Osteocyte (in vitro differentiated cells): ENCODE measurements at places on chromosomes 7 and 10.
A peak's percentile ranks its signal among the peaks of the same experiment; 100 is the strongest.

DNA sequence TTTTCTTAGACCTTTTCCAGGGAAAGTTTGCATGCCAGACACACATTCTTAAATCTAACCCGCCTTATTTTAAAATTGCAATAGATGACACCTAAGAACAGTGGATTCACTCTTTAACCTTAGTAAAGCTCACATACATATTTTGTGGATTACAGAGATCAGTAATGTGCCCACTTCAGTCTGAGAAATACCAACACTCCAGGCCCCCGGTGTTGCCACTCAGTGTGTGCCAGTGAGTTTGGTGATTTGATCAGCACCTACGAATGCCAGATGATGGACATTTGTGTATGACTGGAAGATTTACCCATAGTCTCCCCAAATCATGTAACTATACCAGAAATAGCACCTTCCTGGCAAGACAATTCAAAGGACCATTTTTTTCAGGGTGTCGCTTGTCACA lies 2.6 kb downstream of the LRRN3 start:
- peaks cover 6% of the 10 kb centered on the region for H3K27me3 ChIP-seq
- DNase-seq: no peak
- no peak overlapping the region for H3K4me3 ChIP-seq
- H3K36me3 ChIP-seq: no peaks in the 10 kb centered on the region

DNA sequence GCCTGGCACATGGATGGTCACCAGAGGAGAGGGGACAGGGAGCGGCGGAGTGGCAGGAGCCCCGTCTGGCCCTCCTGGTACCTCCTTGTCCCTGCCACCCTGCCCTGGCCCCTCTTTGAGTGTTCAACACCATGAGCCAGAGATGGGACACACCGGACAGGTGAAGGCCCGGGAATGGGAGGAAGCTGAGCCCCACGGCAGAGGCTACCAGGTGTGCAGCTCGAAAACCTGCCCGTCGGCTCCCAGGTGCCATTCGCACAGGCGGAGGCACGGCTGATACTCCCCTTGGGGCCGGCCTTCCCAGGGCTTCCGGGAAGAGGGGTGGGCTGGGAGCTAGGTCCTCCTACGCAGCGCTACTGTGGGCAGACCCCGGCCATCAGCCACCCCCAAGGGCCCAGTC lies 44.1 kb downstream of the TNRC18 start:
- DNase-seq: no peak
- no peak overlapping the region for H3K4me3 ChIP-seq
- no peaks in the 10 kb centered on the region for H3K27me3 ChIP-seq
- H3K4me1 ChIP-seq: peaks cover 24% of the 10 kb centered on the region
- no peak overlapping the region for H3K27ac ChIP-seq
- H3K36me3 ChIP-seq: peaks cover 9% of the 10 kb centered on the region

- H3K4me1 ChIP-seq: peaks cover 14% of the 10 kb centered on the region
- H3K27me3 ChIP-seq: no peaks in the 10 kb centered on the region
- no peak for DNase-seq
These were observed 44.1 kb downstream of the MTURN start for GRCh38 chr7:30178748-30179436.

DNA sequence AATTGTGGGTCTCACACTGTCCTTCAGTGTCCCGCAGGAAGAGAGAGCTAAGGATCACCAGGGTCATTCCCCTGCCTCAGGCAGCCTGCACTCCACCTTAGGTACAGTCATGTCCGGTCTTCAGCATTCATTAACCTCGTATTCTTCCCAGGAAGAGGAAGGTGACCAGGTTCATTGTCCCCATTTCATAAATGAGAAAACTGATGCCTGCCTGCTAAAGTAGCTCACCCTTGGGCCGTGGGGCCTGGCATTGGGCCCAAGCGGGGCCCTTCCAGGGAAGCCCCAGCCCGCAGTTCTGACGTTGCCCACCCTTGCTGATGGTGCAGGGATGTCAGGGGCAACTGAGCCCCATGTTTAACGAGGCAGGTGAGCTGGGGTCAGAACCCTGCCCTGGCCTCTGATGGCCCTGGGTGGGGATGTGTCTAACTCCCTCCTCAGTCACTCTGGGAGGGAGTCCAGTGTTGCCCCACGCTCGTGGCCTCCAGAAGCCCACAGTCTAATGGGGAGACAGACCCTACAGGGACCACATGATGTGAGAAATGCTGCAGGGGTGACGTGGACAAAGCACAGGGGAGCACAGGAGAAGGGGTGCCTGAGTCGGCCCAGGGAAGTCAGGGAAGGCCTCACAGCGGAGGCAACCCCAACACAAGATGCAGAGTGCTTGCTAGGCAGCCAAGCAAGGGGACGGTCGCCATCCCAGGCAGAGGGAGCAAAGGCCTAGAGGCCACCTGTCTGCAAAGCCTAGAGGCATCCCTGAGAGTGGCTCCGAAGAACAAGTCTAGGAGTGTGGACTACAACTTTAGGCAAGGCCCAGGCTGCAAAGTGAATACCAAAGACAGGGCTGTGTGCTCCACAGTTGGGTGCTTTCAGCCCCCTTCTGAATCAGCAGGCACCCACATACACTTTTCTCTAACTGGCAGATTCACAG lies 25.1 kb downstream of the DDIT4 start:
- no peak for DNase-seq
- no peak overlapping the region for H3K4me3 ChIP-seq
- H3K27ac ChIP-seq: peak overlapping the region; percentile 94
- peaks cover 17% of the 10 kb centered on the region for H3K4me1 ChIP-seq
- H3K27me3 ChIP-seq: no peaks in the 10 kb centered on the region

DNA sequence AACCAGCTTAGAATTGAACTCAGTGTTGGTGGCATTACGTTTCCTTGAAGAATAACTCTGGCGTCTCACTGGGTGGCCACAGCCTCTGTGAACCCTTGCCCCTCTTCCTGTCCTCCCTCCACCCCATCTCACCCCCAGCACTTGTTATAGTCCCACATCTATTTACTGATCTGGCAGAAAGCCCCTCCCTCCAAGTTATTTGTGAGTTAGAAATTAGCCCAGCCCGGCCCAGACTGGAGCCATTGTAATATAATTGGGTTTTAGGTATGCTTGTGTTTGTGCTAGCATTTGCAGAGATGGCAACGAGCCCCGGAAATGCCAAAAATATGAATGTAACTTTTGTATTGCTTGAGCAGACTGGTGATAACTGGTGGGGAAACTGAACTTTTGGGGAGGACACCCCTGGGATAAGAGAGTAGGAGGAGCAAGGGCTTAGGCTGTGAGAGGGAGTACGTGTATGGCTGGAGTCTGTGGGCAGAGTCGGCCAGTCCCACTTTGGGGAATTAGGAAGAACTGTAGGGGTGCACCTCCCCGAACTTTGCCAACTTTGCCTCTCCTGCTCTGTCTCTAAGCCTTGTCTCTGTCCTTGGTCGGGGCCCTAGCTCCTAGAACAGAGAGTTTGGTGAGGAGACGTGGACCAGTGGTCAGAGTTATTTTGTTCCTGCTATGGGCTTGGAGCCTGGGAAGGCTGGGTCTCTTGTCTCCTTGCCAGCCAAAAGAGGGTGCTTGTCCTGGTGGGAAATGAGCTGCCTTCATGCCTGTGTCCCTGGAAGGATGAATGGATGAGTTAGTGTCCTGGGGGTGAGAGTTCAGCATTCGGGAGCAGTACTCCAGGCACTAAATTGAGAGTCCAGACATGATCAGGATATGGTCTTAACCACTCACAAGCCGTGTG lies 19.3 kb upstream of the TRIM8 start:
- no peak overlapping the region for H3K4me3 ChIP-seq
- H3K27ac ChIP-seq: no peak overlapping the region
- no peaks in the 10 kb centered on the region for H3K27me3 ChIP-seq
- no peak for DNase-seq

GRCh38 chr10:121392657-121393056 lies 205.6 kb downstream of the FGFR2 start:
- DNase-seq: no peak
- peaks cover 8% of the 10 kb centered on the region for H3K27me3 ChIP-seq
- no peaks in the 10 kb centered on the region for H3K4me1 ChIP-seq
- no peak overlapping the region for H3K4me3 ChIP-seq
- no peaks in the 10 kb centered on the region for H3K36me3 ChIP-seq
- H3K27ac ChIP-seq: no peak overlapping the region

DNA sequence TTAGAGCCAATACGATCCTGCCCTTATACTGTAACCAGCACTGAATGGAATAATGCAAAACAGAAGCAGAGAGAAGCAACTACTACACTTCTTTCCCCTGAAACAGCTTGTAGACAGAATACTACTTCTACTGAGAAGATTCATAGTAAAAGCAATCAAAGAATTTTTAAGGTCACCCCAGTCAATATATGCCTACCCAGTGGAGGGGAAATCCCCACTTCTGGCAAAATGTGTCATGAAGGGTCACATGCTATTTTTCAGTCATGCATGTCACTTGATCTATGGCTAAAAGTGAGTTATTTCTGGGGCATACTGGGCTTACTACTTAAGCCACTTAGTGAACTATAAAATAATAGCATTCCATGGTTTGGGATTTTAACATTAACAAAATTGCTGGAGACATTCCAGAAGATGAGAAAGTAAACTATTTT lies 25.6 kb downstream of the IRF5 start:
- DNase-seq: no peak
- peaks cover 57% of the 10 kb centered on the region for H3K36me3 ChIP-seq
- H3K4me3 ChIP-seq: no peak overlapping the region
- no peak overlapping the region for H3K27ac ChIP-seq
- H3K27me3 ChIP-seq: no peaks in the 10 kb centered on the region
- H3K4me1 ChIP-seq: peaks cover 10% of the 10 kb centered on the region

GRCh38 chr10:61937631-61938351 lies 36.3 kb downstream of the ARID5B start:
- peaks cover 25% of the 10 kb centered on the region for H3K36me3 ChIP-seq
- H3K4me3 ChIP-seq: no peak overlapping the region
- H3K27ac ChIP-seq: peak overlapping the region; percentile 94
- H3K27me3 ChIP-seq: no peaks in the 10 kb centered on the region
- no peak for DNase-seq
- peaks cover 60% of the 10 kb centered on the region for H3K4me1 ChIP-seq

GRCh38 chr10:58645416-58646146 lies 132.9 kb downstream of the BICC1 start:
- DNase-seq: no peak
- peaks cover 3% of the 10 kb centered on the region for H3K36me3 ChIP-seq
- H3K4me3 ChIP-seq: no peak overlapping the region
- H3K27me3 ChIP-seq: no peaks in the 10 kb centered on the region
- H3K4me1 ChIP-seq: peaks cover 81% of the 10 kb centered on the region
- H3K27ac ChIP-seq: peak overlapping the region; percentile 17

DNA sequence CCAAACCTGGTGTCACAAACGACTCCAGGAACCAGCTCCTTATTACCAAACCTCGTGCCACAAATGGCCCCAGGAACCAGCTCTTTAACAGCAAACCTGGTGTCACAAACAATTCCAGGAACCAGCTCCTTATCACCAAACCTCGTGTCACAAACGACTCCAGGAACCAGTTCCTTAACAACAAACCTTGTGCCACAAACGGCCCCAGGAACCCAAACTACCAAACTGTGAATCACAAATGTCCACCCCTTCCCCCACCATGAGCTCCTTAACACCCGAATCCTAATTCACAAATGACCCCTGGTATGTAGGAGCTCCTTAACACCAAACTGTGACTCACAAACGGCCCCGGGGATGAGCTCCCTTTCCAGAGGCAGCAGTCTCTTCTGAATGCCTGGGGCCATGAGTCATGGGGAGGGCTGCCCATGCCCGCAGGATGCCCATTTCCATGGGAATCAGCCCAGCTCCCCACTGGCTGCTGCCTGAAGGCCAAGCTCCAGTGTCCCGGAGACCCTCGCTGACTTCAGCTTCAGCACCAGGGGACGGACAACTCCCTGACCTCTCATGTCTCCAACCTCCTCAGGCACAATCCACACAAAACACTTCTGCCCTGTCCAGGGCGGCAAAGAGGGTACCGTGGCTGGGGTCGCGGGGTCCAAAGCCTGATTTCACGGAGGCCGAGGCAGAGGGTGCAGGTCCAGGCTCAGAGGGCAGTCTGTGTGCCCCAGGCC lies 213.1 kb downstream of the ELFN1 start:
- H3K27ac ChIP-seq: no peak overlapping the region
- no peaks in the 10 kb centered on the region for H3K27me3 ChIP-seq
- peaks cover 7% of the 10 kb centered on the region for H3K4me1 ChIP-seq
- no peak for DNase-seq

DNA sequence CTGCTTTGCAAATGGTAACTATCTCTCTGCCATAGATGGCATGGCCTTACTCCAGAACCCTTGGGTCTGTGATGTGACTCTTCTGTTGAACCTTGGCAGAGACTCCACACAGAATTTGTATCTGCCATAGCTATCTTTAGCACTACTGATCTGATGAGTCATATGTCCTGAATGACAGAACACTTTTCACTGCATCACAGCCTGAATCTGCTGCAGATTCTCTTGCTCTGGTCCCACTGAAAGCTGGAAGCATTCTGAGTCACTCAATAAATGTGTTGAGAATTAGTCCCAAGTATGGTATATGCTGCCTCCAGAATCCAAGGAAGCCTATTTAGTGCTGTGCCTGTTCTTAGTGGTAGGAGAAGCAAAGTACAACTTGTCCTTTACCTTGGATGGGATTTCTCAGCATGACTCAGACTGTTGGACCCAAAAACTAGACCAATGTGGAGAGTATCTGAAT lies 39.5 kb upstream of the ANKRD1 start:
- no peak for DNase-seq
- H3K27me3 ChIP-seq: no peaks in the 10 kb centered on the region
- peaks cover 17% of the 10 kb centered on the region for H3K4me1 ChIP-seq
- no peak overlapping the region for H3K4me3 ChIP-seq
- H3K36me3 ChIP-seq: no peaks in the 10 kb centered on the region

GRCh38 chr10:94578790-94579189 lies 33.2 kb downstream of the HELLS start:
- no peak overlapping the region for H3K27ac ChIP-seq
- no peaks in the 10 kb centered on the region for H3K27me3 ChIP-seq
- no peak for DNase-seq
- peaks cover 3% of the 10 kb centered on the region for H3K4me1 ChIP-seq
- H3K36me3 ChIP-seq: peaks cover 7% of the 10 kb centered on the region
- no peak overlapping the region for H3K4me3 ChIP-seq

DNA sequence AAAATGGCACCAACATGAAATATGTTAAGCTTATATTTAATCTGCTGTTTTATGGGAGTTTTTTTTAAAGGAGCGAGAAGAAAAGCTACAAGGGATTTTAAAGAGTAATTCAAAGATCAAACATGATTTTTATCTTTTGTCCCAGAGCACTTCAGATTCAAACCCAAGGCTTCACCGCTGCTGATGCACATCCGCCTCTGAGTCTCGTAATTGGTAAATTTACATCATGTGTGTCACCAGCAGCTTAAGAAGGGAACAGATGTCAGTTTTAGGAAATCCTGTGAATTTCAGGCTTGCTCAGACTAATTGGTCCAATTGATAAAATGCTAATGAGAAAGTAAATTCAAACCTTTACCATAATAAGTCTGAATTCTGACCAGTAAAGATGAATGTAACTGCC lies 406.3 kb downstream of the GFRA1 start:
- H3K36me3 ChIP-seq: no peaks in the 10 kb centered on the region
- no peak overlapping the region for H3K27ac ChIP-seq
- H3K4me1 ChIP-seq: no peaks in the 10 kb centered on the region
- no peaks in the 10 kb centered on the region for H3K27me3 ChIP-seq
- H3K4me3 ChIP-seq: no peak overlapping the region

GRCh38 chr7:30422922-30423321 lies 55.7 kb downstream of the NOD1 start:
- DNase-seq: no peak
- no peaks in the 10 kb centered on the region for H3K4me1 ChIP-seq
- no peak overlapping the region for H3K4me3 ChIP-seq
- H3K27me3 ChIP-seq: no peaks in the 10 kb centered on the region
- peaks cover 28% of the 10 kb centered on the region for H3K36me3 ChIP-seq
